ENCODE measurements at places on chromosomes 12 and 14.

DNA sequence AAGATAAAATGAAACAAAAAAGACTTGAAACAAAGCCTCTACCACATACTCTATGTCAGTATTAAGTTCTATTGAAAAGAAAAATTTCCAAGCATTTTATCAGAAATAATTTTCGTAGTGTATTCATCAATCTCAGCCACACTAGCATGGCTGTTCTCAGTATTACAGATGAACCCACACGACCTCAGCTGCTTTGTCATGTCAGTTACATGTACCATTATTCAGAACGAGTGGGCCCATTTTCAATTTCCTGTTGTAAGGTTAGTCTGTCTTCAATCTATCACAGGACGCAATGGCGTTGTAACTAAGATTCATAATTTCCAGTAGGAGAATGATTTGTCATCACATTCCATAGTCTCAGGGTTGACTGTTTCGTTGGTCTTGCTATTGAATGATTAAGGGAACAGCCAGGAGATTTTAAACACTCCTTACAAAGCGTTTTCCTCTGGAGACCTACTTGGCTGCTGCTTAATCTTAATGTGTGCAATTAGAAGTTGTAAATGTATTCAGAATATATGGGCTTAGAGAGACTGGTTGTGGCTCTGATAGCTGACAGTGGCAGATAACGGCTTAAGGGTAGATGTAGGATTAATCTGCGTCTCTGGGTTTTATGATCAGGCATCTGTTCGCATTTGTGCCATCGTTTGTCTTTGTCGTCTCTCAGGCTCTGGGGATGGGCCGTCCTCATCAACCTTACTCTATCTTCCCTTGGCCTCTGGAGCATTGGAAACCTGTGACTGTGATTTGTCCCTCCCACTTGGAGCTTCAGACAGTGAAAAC, 65.4 kb downstream of the GLT1D1 start:
- DNase-seq = no peak

DNA sequence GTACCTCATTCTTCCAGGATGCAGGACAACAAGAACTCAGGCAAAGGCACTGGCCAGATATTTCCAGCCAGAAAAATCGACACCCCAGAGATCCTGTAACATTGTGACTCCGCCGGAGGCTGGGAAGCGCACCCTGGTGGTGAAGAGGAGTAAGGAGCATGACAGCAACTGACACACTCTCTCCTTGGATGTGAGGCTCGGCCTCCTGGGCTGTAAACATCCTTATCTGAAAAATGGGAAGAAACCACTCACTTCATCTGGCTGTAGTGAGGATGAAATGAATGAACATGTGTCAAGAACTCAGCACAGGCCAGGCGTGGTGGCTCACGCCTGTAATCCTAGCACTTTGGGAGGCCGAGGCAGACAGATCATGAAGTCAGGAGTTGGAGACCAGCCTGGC, 27.5 kb downstream of the TCHP start:
- no peak for DNase-seq

DNA sequence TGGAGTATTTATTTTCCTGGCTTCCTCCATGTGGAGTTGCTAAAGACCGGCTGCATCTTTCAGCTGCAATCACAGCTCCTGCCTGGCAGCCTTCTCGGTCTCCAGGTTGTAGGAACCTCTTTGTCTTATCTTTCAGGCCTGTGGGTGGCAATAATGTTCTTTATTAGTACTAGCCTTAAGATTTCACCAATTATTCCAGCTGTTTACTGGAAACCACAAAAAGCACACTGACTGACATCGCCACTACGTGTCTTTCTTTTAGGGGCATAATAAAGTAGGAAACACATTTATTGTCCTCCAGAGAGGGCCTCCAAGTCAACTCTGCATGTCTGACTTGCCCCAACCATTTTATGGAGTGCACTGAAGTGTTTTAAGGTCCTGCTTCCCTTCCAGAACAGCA, 1116.5 kb upstream of the TMEM132C start:
- no peak for DNase-seq

GRCh38 chr12:76757694-76758093, 6.2 kb upstream of the ZDHHC17 start:
- DNase-seq = no peak

- DNase-seq = no peak
Observed at GRCh38 chr12:113873740-113874139, 92.4 kb downstream of the RBM19 start.

GRCh38 chr12:131038961-131039950, 85.5 kb downstream of the ADGRD1 start:
- DNase-seq = no peak

DNA sequence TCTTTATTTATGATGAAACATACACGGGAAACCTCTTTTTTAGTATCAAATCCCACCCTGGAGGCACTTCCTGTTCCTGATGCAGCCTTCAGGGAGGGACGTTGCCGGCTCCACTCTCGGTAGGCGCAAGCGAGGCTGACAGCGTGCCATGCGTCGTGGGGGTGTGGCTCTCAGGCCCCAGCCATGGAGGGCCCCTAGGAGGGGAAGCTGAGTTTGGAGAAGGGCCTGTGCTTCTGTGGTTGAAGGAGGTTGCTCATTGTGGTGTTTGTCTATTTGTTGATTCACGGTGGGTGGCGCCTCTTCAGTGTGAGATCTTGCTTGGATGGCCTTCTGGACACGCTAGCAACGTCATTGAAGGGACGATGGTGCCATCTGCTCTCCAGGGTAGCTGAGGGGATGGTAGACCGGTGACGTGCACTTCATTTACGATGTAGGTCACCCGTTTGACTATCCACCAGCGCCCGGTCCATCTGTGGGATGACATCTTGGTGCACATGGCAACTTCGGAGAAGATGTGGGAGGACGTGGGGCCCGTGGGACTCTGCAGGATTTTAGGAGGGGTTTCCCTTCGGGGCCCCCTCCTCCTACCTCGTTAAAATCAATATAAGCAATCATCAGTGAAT, 126.3 kb upstream of the RTL1 start:
- no peak for DNase-seq

- DNase-seq = no peak
Observed at GRCh38 chr12:56103823-56104108, 593 bp upstream of the PA2G4 start.

DNA sequence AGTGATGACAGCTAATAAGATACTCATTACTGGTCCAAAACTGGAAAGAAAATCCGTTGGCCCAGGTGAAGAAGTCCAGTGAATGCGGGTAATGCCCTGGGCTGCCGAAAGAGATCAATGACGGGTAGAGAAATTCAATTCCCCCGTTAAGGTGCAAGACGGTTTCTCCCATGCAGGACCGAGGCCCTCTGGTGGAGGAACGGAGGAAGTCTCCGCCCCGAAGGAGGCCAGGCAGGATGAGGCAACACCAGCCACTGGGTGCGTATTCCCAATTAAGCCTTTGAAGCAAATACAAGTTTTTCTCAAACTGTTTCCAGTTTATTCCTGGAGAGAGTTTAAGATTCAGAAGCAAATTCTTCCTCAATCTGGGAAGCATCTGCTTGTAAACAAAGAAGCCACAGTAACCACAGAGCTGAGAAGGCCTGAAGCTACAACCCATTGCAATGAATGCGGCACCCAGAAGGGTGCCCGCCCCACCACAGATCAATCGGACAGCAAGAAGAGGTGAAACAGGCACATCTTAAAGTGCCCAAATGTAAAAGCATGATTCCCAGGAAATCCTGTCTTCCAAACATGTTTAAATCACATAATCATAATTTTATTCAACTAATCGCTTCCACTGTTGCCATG, 118.5 kb downstream of the TTC7B start:
- DNase-seq = no peak

DNA sequence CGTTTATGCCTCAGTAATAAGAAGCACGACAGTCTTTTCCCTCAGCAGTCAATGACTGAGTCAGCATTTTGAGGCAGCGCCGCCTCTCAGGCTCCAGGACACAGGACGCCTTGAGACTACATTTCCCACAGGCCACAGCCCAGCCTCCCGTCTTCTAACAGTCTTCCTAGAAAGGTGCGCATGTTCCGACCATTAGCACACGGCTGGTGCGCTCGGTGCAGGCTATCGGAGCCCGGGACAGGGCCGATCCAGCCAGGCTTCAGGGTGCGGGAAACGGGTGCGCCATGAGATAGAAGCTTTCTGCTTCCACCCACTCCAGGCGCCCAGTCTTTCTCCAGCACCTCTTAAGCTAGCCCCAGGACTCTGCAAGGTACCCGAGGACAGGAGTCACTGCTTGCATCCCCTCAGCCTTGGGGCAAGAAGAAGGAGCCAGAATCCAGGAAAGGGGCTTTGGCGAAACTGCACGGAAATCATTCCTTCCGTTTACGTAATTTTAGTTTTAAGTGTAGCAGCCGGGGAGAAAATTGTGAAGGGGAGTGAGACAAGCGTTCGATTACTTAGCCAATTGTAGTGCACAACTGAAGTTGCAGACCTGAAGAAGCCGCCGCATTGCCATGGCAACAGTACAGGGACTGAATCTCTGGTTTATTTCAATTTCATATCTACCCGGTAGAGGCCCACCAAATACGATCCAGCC, 54.0 kb downstream of the ZNF641 start:
- DNase-seq = no peak

DNA sequence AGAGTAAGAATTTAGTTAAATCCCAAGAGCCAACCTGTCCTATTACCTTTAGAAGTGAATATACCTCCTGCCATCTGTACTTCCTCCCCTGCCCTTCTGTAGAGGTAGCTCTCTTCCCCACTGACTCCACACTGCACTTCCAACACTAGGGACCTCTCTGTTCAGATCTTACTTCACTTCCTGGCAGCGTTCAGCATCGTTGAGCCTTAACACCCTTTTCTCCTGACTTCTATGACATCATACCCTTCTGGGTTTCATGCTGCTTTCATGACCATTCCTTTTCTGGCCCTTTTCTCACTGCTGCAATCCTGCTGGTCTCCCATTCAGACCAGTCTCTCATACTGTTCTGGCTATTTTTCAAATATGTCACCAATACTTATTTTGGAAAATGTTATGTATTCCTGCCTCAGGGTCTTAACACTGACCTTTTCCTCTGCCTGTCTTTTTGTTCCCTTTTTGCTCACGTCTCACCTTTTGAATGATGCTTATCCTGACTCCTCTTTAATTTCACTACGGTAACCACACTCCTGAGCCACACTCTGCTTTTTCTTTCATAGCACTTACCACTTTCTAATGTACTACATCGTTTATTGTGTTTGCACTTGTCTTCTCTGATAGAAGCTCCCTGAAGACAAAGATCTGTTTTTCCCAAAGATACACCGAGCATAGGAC, 67.6 kb downstream of the PLEKHA5 start:
- no peak for DNase-seq

DNA sequence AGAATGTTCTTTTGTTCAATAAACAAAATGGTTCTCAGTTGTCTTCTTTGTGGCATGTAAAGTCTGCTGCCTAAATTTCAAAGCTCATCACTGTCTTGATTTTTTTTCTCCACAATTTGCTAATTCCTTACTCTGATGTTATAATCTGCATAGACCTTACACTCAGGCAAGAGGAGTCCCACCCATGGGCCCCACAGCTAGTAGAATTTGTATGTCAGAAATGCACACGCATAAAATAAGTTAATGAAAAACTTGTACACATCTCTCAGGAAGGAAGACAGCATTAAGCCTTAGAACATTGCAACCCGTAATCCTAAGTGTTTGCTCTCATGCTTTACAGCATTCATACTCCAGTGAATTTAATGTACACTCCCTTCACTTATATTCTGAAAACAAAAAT, 280.8 kb downstream of the ATXN7L3B start:
- no peak for DNase-seq

DNA sequence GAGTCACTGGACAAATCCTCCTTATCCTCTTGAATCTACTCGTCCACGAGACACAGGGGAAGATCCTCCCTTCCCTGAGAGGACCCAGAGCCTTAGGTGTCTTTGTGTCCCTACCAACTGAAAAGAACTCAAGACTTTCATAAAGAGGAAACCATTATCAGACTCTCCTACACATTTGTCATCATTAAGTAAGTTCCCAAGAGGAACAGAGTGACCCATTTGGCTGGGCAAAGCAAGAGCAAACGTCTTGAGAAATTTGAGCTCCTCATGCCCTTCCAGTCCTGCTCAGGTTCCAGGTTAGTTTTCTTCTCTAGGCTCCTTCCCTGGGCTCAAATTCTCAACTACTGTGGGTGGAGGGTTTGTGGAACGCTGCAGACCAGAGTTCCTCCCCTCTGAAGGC, 5.7 kb downstream of the MLF2 start:
- DNase-seq = no peak

- DNase-seq = no peak
Observed at GRCh38 chr14:97057238-97058073, 260.3 kb downstream of the VRK1 start.
